NCI-H2081 treated with DMSO at 0.1 percent for 48 hours (cell line): ENCODE measurements at places on chromosomes 11 and 22.

- no peak for DNase-seq
Observed at GRCh38 chr11:12043221-12043620, 34.8 kb upstream of the DKK3 start.

DNA sequence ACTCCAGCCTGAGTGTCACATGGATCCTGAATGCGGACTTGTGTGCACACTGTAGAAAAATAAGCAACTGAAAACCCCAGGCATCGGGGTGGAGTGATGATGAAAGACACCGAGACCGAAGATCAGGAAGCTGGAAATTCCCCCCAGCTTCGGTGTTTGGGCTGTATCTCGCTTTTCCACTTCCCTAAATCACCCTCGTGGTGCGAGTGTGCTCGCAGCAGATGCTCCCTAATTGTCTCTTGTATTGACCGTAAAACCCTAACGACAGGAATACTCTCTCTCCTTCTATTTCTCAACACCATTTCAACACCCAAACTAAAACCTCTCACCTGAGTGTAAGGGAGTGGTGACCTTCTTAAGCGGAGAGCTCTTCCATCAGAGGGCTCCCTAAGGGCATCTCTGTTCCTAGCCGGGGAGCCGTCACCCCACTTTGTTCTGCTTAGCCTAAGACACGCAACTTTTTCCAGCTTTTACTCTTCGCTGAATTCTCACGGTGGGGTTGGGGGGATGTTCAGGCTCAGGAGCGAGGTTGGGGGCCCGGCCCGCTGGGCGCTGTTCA is 635 bp upstream of the GRK3 start:
- no peak for DNase-seq

DNA sequence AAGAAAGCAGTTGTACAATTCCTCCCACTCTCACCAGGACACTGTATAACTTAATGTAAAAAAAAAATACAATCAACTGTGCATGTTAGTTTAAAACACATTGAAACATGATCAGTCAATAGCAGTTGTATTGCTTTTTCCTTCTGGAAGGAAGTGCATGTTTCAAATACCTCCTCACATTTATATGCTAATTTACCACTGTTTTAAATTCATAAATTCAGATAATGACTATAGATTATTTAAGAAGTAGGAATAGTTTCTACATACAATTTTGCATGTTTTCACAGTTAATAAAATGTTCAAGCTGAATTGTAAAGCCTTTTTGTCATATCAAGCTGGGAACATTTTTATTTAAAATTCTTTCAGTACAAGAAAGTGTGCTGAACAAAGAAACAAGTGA is 3.3 kb downstream of the GRIA4 start:
- DNase-seq: no peak

DNA sequence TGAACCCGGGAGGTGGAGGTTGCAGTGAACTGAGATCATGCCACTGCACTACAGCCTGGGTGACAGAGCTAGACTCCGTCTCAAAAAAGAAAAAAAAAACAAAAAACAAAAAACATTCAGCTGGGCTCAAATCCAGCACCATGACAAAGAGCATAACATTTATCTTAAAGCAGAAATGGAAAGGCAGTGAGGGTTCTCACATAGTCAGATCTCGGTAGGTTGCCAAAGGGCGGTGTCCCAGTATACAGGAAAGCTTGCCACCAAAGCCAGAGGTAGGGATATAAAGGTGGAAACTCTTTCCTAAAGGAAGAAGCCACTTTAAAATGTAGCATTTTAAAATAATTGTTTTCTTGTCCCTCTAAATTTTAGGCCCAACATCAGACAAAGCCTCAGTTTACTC is 22.4 kb upstream of the CAPRIN1 start:
- no peak for DNase-seq

- DNase-seq: no peak
Observed at GRCh38 chr11:15580056-15580774, 465.5 kb downstream of the INSC start.

DNA sequence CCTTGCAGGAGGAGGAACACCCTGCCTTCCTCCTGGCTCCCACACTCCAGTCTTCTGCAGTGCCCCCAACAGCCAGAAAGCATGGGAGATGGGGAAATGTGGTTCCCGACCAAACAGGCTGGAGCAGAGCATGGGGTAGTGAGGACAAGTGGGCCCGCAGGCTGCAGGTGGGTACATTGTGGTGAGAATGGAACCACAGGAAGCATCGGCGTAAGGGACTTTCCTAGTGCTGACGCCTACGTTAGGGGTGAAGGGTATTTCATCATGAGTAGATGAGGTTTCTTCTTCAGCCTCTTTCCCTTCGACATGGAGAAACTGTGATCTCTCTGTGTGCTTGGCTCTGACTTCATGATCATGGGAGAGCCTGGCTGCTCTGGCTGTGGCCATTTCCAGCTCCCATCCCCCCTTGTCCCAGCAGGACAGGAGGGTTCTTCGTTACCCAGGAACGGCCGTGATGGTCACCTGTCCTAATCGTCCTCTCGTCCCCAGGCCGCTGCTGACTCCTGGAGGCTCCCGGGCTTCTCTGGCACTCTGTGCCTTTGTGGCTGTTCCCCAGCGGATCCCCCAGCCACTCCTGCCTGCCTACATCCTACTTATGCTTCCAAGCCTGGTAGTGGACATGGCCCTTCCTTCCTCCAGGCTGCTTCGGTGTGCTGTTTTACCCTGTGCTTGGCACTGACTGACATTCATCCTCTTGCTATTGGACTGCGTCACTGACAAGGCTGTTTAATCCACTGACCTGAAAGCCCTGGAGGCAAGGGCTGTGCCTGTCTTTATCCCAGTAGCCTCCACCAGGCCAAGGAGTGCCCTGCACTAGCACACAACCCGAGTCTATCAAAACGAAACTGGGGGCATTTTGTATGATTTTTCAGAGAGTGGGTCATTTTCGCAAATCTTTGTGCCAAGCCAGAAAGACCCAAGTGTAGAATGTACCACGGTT is 65.2 kb upstream of the CECR2 start:
- no peak for DNase-seq

DNA sequence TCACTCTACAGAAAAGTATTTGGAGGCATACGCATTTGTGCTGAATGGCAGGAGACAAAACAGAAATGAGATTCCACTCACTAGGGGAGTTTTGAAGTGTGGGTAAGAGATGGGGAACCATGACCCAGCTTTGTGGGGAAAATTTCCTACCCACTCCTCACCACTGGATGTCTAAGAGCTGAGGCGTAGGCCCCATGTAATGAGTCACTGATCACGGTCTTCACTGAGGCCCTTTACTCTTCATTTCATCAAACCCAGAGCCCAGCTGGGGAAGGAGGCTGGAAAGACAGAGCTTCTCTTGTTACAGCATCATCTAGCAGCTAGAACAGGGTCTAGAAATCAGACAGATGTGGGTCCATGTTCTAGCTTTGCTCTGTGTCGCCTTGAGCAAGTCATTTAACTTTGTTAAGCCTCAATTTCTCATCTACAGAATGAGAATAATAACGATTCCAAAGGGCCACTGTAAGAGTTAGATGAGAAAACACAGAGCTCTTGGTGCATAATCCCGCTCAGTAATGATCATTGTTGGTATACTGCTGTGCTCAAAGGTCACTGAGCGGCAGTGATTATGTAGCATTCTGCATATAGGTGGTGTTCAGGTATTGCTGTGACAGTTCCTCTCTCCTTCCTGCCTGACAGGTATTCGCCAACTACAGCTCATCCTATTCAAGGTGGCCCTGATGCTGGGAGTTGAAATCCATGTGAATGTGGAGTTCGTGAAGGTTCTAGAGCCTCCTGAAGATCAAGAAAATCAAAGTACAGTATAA is 97.2 kb downstream of the MICAL2 start:
- DNase-seq: no peak

GRCh38 chr11:106990331-106990730 is 27.9 kb downstream of the GUCY1A2 start:
- DNase-seq: no peak
